ENCODE measurements at places on chromosomes 2 and 18.

DNA sequence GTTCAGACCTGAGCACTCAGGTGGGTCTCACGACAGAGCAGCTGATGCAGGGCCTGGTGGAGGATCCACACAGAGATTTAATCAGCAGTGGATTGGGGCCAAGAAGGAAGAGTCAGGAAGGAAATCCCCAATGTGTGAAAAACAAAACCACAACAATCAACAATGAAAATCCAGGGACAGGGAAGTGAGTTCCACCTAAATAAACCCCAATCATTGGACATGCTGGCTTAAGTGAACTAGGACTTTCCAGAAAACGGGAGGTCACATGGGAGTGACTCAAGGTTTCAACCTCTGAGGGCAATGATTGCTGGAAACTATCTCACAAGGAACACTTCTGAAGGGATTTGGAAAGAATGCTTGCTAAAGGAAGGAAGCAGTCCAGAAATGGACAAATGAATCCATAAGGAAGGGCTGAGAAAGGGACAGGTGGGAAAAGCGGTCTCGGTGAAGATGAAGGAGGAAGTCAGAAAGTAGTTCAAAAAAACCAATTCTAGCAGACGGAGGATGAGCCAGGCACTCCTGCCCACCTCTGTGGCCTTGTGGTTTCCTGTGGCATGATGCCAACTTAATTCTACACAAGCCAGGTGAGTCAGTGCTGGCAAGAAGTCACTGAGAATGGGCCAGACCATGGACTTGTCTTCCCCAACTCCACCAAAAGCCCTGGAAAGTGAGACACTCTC, 15.4 kb upstream of the XDH start:
- DNase-seq = no peak

DNA sequence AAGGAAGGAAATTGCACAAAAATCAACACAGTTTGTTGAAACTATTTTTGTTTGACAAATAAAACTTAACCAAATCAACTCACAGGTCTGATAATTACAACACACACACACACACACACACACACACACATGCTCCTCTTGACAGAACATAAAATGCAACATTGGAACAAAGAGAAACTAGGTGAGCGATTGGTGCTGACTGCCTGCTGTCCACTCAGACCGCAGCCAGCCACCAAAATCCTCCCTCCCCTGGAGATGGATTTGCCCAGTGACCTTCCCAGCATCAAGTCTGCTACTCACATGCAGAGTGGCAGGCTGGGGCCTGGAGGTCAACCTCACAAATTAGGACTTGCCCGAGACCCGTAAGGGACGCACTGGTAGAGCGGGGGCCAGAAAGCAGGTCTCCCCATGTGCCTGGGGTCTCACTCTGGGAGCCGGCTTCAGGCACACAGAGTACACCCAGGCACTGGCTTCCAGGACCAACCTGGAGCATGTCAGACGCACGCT, 61.4 kb downstream of the DIPK1C start:
- DNase-seq = no peak

DNA sequence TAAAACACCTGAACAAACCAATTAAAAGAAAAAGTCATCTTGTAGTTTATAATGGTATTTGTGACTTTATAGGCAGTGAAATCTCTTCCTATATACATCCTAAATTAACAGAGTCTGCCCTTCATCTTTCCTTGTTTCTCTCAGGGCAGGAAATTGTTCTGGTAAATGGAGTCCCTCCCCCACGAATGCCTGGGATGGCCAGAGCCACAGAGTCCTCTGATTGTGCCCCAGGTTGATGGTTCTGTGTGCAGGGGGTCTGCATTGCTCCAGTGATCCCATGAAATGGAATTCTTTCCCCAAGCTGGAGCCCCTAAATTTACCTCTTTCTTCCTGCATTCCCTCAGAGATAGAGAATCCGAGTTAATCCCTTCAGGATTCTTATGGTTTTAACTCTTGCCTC, 155.5 kb downstream of the MTX2 start:
- DNase-seq = no peak

- DNase-seq = no peak
Measured at GRCh38 chr2:144650907-144651306, 131.0 kb upstream of the ZEB2 start.

All from occipital lobe (tissue), 3 donors.